Stimulated activated CD4-positive, alpha-beta T cell treated with anti-CD3 and anti-CD28 coated beads, Interleukin-1b, Interleukin-23, amount 100 ng/mL, for 4 hours (primary cell): ENCODE measurements at places on chromosomes 1 and 21.

GRCh38 chr1:179447489-179447888 lies 81.7 kb downstream of the AXDND1 start:
- no peak for DNase-seq

DNA sequence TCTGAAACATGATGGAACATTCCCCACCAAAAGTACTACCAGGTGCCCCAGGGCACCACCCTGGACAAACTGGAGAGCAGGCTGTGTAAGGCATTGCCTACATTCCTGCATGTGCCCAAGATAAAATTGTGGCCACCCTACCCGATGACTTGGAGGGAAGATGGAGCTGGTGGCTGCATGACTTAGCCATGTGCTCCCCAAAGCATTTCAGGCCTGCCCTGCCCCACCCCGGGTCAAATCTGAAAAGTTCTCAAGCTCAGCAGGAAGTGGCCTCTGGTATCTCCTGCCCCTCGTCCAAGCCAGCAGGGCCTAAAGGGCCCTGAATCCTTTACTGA lies 8.5 kb downstream of the CD2 start:
- no peak for DNase-seq

DNA sequence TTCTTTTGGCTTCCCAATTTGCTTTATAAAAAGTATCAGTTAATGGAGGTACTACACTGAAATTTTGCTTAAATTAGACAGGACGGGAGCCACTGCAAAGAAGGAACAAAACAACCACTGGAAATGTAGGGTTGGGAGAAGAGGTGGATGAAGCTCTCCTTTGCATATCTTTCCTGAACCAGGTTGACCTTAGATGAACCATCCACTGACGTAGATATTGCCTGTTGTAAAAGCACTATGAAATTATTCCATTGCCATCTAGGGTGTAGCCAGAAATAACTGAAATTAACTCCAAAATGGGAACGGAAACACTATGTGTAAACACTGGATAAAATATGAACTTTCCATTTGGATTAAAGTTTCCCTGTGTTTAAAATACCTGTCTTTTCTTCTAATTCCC lies 1.2 kb upstream of the ABL2 start:
- no peak for DNase-seq

DNA sequence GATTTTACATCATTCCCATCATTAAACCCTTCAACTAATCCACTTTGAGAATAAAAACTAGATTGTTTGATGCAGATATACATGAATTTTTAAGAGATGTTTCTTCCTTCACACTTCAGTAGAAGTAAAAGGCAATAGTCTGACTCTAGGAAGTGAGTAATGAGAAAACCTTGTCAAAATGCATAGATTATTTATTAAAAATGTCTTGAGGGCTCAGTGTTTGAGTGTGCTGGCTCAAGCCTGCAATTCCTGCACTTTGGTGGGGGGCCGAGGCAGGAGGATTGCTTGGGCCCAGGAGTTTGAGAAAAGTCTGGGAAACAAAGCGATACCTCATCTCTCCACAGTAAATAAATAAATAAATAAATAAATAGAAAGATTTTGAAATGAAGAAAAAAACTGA lies 177.1 kb downstream of the NEGR1 start:
- DNase-seq: no peak

DNA sequence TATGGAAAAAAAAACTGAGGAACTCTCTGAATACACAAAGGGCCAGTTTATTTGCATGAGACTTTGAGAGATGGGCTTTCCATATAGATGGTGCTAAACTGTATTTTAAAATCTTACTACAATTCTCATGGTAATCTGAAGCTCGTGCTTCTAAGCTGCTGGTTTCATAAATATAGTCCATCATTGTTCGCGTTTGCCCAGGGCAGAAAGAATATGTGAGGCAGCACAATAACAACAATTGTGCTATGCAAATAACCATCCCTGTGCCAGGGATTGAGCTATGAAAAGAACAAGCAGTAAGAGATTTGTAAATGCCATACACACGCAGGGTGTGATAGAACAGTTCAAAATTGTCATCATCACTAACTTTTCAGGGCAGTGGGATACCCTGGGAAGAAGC lies 4.9 kb upstream of the EPS15 start:
- no peak for DNase-seq

DNA sequence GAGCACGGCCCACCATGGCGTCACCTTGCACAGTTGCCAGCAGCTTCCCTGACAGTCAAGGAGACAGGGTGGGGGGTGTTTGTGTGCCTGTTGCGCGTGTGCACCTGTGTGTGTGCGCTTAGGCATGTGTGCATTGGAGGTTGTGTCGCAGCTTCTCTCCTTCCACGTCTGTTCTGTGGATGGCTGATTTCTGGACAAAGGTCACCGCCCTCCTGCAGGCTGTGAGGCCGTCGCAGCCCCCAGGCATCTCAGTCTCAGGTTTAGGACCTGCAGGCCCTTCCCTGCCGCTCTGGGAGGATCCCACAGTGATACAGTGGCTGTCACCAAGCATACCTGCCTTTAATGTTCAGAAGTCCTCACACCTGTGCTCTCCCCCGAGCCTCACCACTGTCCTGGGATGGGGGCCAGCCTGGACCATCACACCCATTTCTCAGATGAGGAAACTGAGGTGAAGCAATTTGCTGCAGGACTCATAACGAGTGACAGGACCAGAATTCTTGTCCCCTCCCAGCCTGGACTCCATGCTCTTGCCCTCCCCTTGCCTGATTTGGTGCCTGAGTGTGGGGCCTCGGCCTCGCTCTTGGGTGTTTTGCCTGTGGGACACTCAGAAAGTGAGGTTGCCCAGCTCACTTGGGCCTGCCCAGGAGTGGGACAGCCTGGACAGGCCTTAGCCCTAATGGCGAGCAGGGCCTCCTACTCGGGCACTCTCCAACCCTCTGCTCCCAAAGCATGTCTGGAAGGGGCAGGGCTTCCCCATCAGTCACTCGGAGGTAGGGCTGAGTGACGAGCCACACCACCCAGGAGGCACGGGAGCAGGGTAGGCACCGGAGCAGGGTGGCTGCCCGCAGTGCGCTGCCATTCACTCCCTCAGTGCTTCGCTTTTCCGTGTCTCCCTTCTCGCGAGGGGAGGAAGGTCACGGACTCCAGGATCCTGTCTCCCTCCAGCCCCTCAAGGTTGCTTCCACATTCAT lies 22.6 kb downstream of the COQ8A start:
- no peak for DNase-seq

GRCh38 chr1:109181085-109181806 lies 32.5 kb upstream of the SARS1 start:
- DNase-seq: no peak

DNA sequence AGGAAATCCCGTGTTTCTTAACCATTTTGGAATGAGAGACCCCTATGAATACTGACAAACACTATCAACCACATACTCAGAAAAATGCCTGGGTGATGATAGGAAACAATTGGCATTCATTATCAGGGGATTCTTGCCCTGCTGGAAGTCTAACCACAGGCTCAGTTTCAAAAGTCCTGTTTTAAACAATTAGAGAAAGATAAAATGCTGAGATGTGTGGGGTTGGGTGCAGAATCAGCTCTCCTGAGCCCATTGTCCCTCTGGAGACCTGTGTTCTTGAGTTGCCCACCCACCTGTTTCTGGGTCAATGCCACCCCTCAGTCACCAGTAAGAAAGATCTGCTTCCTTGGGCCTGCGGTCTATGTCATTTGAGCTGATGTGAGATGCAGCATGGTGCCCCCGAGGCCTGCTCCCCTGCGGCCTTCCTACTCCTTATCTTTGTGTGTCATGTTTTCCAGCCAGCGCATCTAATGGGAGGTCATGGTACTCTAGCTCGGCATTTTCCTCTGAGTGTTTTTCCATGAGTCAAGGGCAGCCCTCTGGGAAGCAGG lies 130.3 kb upstream of the PLXNA2 start:
- DNase-seq: no peak

DNA sequence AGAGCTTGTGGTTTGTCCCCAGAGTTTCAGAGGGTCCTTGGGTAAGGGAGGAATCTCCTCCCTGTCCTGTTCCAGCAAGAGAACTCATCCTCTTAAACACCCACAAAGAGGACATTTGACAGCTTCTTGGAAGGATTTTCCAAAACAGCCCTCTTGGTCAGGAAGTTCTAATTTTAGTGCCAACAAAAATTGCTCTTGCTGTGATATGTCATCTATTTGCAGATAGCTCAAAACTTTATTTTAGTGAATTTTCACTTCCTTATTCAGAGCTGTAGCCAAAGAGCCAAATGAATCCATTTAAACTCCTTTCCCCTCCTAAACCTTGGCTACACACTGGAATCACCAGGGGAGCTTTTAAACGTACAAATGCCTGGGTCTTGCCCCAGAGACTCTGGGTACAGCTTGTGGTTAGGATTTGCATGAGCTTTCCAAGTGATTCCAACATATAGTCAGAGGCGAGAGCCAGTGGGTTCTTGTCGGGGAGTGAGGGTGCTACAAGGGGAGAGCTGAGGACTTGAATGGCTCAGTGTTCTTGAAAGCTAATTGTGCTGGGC lies 11.8 kb upstream of the RASSF5 start:
- DNase-seq: no peak

- no peak for DNase-seq
Measured at GRCh38 chr21:34595457-34595856, 19.5 kb downstream of the RCAN1 start.

- DNase-seq: no peak
Measured at GRCh38 chr21:41613533-41613909, 105.6 kb upstream of the TMPRSS2 start.

DNA sequence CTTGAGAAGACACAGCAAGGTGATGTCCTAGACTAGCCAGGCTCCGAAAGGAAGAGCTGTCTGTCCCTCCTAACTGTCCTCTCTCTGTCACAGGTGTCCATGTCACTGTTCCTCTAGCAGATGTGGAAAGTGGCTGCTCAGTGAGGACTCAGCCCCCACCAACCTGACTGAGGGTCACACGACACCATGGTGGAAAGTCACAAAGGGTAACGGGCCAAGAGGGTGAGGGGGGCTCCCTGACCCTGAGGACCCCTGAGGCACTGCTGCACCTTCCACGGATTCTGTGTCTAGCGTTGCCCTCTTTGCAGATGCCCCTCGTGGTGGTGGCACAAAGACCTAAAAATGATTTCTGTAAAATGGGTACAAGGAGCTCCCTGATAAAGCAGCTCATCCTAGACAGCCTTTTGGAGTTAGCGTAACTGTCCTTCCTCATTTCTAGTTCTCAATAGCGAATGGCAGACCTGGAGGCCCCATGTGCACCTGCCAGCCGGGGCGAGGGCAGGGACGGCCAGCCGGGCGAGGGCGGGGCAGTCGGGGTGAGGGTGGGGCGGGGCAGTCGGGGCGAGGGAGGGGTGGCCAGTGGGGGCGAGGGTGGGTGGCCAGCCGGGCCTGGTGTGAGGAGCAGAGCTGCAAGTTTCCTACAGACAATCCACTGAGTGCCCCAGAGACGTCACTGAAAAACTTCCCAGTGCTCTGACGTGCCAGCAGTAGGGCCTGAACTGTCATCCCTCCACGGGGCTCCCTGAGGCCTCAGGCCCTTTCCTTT lies 23.4 kb downstream of the POFUT2 start:
- DNase-seq: no peak

DNA sequence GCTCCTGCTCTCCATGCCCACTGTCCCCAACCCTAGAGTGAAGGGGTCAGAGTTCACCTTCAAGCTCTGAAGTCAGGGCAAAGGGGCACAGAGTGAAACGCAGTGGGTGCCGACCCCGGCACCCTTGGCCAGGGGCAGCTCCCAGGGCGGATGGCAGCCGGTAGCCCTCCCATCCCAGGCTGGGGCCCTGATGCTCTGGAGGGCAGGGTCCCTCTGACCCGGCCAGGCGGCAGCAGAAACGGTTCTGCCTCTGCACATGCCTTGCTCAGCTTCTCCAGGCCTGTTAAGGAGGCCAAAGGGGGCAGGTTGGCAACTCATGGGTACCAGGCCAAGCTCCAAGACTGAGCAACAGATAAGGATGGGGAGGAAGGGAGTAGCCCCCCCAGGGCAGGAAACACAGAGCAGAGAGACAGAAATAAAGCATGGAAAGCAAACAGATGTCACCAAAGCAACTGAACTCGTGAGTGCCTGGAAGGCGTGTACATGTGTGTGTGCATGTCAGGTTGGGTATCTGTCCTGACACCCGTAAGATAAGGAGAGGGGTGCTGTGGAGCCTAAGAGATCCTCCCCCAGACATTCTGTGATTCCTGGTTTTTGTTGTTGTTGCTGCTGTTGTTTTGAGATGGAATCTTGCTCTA lies 112.3 kb upstream of the IFFO2 start:
- no peak for DNase-seq

GRCh38 chr1:118660769-118661168 lies 327.4 kb downstream of the TBX15 start:
- DNase-seq: no peak

- DNase-seq: no peak
Measured at GRCh38 chr1:172483448-172483847, 39.6 kb upstream of the PIGC start.

- DNase-seq: no peak
Measured at GRCh38 chr1:98210064-98210463, 289.2 kb upstream of the DPYD start.

- no peak for DNase-seq
Measured at GRCh38 chr1:214660900-214661299, 57.9 kb downstream of the CENPF start.

DNA sequence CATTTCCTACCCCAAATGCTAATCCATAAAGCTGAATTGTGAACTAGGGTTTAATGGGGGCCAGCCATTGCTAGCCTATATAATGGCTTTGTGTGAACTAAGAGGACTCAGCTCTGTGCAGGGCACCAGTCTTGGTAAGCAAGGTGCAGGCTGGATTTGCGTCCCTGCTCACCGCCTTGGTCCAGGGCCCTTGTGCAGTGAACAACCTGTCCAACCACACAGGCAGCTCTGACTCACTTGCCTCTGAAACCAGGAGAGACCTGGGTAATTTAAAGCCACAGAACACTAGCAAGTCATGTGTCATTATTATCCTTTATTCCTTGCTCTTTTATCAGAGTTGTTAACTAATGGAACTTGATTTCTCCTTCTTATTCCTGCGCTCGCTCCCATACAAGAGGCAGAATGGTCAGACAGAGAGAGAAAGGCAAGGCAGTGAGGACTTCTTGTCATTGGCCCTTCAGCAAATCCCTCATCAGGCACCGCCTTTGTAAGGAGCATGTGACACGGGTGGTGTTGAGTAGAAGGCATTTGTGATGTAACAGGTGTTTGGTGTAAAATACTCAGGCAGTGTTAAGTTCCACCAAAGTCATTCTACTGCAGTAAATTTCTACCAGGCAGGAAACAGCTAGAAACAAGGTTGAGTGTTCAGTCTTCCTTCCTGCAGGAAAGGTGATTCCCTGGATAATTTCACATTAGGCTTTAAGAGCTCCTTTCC lies 67.3 kb upstream of the OLIG2 start:
- DNase-seq: no peak

- DNase-seq: no peak
Measured at GRCh38 chr1:229432905-229433304, 989 bp downstream of the ACTA1 start.

- DNase-seq: peak; percentile 77
Measured at GRCh38 chr1:112718691-112719418, 3.7 kb upstream of the PPM1J start.

DNA sequence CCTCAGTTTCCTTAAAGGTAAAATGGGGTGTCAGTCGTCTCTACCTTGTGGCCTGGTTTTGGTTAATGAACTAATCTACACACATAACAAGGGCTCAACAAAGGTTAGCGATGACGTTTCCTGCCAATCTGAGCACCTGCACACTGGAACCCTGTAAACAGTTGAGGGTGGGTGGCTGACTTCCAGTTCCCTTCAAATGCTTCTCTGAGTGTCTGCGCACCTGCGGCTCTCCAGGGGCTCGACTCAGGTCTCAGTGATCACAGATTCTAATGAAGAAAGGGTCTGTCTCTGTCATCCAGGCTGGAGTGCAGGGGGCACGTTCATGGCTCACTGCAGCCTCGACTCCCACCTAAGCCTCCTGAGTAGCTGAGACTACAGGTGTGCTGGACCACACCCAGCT lies 3.3 kb upstream of the AGPAT3 start:
- no peak for DNase-seq
